ENCODE measurements at places on chromosomes 4 and X. TPM values are rescaled to one million over a fixed set of nuclear protein-coding genes. Genes with fewer than 3 reads are reported as not detected.

Gene AADAT
- 0.79 TPM for total RNA-seq

Gene BST1
- 44.7 TPM for total RNA-seq

Gene APELA
- total RNA-seq: not detected

Gene CXorf49
- total RNA-seq: not detected

Gene TLR8
- not detected for total RNA-seq

Gene CT45A1
- total RNA-seq: not detected

Gene PF4V1
- total RNA-seq: not detected

Gene PRKG2
- not detected for total RNA-seq

Gene ATP2B3
- not detected for total RNA-seq

Gene STK32B
- 13.1 TPM for total RNA-seq

Gene SMIM31
- total RNA-seq: not detected

- DNase-seq: no peak
Observed at GRCh38 chrX:152259150-152259549, 120.8 kb upstream of the MAGEA10 start.

DNA sequence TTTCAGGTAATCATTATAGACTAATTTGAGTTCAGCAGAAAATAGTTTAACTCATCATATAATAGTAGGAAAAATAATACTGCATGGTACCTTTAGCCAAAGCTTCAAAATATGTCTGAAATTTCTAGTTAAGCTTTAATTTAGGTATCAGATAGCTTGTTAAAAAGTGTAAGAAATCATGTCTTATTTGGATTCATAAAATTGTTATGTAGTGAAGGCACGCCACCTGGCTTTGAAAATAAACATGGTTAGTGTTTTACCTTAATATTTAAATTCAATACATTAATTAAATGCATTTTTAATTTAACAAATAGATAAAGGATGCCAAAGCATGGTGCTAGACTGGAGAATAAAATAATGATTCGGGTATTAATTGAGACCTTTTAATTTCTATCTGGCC, 211.4 kb downstream of the FSTL5 start:
- peak; percentile 4 for DNase-seq

GRCh38 chrX:41449615-41450014, 2.5 kb downstream of the NYX start:
- DNase-seq: peak; percentile 20

- no peak for DNase-seq
Observed at GRCh38 chrX:21655901-21656586, 2.1 kb downstream of the KLHL34 start.

DNA sequence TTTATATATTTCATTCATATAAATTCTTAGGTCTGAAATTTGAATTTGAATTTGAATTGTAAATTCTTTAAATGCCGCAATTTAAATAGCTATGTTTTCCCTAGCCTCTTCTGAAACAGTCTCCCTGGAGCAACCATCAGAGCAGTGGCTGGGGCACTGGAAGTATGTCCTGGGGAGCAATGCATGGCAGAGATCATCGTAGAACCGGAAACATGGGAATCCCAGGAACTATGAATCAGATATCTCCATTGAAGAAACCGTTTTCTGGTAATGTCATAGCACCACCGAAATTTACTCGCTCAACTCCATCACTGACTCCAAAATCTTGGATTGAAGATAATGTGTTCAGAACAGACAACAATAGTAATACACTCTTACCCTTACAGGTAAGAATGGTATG, 4.9 kb downstream of the CPEB2 start:
- DNase-seq: peak; percentile 25

DNA sequence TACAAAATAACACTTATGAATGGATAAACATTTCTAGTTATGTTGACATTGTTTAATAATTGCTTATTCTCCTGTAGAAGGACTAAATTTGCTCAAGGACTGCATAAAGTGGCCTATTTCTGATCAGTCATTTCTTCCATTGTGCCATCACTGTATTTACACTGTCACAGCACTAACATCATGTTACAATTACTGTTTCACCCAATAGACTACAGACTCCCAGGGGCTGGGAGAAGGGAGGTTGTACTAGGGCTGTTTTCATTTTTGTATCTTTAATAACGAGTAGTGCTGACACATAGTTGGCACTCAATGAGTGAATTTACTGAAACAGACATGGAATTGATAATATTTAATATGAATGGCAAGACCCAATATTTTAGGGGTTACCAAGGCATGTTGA, 139.5 kb downstream of the SLC10A7 start:
- no peak for DNase-seq

- DNase-seq: peak; percentile 91
Observed at GRCh38 chr4:152109531-152110509, 349.0 kb upstream of the GATB start.

DNA sequence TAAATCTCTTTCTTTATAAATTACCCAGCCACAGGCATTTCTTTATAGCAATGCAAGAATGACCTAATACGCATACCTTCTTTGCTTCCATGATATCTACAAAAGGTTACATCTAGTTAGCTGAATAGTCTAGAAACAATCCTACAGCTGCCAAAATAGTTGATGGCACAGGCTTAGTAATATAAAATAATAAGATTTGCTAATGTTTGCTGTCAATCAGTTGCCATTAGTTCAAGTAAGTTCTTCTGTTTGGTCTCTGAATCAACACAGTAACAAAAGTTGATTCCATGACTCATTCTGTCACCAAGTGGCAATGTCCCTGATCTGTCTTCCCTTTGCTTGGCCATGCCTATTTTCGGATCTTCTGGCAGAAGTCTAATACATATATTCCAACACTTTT, 470.2 kb downstream of the SPRY1 start:
- DNase-seq: no peak

DNA sequence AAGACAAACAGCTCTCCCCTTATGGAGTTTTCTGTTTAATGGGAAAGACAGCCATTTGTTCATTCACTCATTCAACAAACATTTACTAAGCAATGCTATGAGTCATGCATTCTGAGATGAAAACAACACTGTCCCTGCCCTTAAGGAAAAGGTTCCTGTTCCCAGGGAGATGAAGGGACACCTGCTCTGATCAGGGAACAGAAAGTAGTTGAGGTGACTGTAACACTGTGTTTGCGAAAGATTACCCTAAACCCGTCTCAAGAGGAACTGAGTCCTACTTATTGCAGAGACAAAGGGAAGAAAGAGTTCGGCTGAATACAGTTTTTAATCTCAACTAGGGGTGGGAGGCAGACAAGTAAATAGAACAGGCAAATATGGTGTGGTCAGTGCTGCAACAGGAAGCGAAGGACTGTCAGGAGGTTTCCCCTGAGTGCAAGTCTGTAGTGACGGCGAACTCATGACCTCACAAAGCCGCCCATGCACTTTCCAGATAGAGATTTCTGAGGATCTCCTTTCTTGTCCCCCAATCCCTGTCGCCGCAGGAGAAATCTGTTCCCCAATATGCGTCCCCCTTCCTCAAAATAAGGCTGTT, 712 bp downstream of the STX18 start:
- peak; percentile 72 for DNase-seq

- DNase-seq: peak; percentile 23
Observed at GRCh38 chr4:89582756-89583505, 254.0 kb downstream of the SNCA start.

GRCh38 chrX:17521871-17522693, 147.1 kb downstream of the NHS start:
- DNase-seq: peak; percentile 5

DNA sequence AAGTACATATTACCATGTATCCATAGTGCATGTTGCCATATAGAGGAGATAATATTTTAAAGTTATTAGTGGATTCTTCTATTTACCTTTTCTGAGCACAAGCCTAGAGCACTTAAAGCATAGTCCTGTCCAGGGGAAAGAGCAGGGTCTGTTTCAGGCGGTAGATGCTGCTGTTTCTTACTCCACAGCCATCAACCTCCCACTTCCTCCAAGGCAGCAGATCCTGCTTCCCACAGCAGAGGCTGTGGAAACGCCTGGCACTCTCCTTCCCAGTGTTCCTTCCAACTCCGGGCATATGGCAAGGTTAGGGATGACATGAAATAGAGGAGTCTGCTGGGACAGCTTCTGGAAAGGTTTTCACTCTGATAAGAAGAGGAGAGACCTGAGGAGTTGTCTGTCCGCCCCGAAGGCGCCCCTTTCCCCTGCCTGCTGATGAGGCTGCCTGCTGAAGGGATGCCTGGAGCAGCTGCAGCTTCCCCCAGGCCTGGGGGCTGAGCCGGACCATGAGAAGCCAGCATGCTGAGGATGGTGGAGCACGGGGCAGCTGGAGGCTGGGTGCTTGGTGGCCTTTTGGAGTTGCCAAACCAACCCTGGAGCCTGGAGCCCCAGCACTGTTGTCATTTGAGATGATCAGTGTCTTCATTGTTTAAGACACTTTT, 43.9 kb upstream of the SLC25A4 start:
- no peak for DNase-seq

GRCh38 chr4:3393171-3393570, 48.6 kb upstream of the HGFAC start:
- no peak for DNase-seq

GRCh38 chrX:38089173-38089982, 83.0 kb downstream of the SYTL5 start:
- DNase-seq: no peak

GRCh38 chr4:41656572-41657520, 91.7 kb downstream of the PHOX2B start:
- no peak for DNase-seq

GRCh38 chr4:336099-336892, 1.3 kb upstream of the ZNF141 start:
- DNase-seq: peak; percentile 20

GRCh38 chrX:80876877-80877276, 67.2 kb upstream of the BRWD3 start:
- peak; percentile 33 for DNase-seq

- no peak for DNase-seq
Observed at GRCh38 chrX:147476008-147476407, 435.7 kb upstream of the FMR1 start.

- no peak for DNase-seq
Observed at GRCh38 chr4:27717431-27717755, 856.8 kb downstream of the STIM2 start.

DNA sequence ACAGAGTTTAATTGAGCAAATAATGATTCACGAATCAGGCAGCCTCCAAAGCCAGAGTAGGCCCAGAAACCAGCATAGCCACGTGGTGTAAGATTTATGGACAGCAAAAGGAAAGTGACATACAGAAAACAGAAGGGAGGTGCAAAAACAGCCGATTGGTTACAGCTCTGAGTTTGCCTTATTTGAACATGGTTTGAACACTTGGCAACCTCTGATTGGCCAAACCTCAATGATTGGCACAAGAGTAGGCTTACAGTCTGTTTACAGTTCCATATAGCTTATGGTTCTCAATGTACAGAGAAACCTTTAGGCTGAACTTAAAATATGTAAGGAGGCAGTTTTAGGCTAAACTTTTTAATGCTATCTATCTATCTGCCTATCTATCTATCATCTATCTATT, 394.8 kb downstream of the CFAP47 start:
- DNase-seq: no peak

DNA sequence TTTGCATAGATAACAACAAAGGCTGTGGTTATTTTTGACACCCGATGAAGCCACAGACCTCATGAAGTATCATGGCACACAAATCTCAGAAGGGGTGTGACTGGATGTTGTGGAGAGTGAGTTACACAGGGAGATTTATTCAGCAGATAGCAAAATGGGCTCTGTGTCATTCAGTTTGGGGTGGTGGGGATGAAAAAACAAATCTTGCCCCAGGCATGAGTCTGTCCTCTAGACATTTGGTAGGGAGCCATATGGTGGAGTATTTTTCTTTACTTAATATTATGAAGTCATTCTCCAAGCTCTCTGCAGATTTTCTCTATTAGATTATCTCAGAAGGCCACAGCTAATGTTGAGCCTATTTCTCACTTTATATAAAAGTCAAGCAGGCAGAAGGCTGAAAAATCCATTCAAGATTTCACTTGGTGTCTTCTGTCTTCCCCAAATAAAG, 277.1 kb upstream of the TENM3 start:
- DNase-seq: no peak

- DNase-seq: no peak
Observed at GRCh38 chr4:52358366-52358765, 300.7 kb downstream of the USP46 start.

GRCh38 chr4:78059524-78059889, 2.4 kb downstream of the FRAS1 start:
- DNase-seq: peak; percentile 72

DNA sequence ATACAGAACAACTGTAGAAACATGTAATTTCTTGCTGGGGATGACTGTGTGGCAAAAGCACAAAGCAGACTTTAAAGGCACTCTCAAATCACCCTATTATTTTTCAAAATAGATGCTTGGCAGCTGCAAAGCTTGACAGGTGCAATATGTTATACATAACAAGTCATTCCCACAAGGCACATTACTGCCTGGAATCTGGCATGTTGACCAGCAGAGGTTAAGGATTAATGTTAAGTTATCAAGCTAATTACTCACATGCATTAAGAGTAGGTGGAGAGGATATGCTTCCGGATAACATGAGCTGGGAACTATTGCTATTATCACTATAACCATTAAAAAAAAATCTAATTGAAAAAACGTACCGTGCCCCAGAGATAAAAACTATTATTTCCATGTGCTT, 17.8 kb downstream of the ANOS1 start:
- DNase-seq: no peak

DNA sequence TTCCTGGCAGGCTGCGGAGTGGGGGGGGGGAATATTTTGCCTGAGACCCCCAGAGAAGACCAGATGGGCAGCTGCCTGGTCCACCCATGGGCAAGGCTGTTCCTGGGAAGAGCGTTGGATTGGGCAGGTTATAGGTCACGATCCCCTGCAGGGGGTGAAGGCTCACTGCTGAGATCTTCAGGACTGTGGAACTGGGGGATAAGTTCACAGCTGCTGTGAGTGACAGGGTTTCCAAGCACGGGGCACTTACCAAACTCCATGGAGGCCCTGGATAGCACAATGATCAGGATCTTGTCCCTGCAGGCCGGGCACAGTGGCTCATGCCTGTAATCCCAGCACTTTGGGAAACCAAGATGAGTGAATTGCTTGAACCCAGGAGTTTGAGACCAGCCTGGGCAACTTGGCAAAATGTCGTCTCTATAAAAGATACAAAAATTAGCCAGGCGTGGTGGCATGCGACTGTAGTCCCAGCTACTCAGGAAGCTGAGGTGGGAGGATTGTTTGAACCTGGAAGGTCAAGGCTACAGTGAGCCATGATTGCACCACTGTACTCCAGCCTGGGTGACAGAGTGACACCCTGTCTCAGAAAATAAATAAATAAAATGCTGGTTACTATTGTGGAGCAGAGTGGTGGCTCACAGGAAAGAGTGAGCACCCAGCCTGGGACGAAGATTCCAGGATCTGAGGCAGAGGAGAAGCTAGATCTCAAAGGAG, 68.0 kb upstream of the HELT start:
- DNase-seq: no peak

DNA sequence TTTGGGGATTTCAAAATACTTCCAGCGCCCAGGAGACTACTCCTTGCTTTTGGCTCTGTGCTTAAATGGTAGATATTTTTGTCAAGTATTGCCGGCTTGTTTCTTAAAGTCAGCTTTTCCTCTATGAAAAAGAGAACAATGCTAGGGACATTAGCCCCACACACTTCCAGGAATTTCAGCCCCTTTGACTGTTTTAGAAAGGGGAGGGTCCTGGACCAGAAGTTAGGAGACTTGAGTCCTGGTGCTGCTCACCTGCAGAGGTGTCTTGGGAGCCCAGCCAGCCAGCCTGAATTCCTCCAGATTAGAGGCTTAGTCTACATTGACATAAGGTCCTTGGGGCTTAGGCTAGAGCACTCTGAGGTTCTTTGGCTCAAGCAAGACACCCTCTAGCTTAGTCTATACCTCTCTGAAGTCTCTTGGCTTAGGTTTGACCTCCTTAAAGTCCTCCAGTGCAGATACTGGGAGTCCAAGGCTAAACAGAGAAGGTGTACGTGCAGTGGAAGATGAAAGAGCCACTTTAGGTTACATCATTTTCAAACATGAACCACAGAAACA, 1.6 kb upstream of the SETD7 start:
- no peak for DNase-seq

GRCh38 chr4:3879681-3880614, 113.8 kb downstream of the ADRA2C start:
- DNase-seq: no peak

Measured in lung microvascular endothelial cell (primary cell).